OCI-LY7 (cell line): ENCODE measurements at places on chromosomes 3 and 15.

GRCh38 chr3:137081711-137082110 is 123.9 kb downstream of the IL20RB start:
- no peak for DNase-seq

DNA sequence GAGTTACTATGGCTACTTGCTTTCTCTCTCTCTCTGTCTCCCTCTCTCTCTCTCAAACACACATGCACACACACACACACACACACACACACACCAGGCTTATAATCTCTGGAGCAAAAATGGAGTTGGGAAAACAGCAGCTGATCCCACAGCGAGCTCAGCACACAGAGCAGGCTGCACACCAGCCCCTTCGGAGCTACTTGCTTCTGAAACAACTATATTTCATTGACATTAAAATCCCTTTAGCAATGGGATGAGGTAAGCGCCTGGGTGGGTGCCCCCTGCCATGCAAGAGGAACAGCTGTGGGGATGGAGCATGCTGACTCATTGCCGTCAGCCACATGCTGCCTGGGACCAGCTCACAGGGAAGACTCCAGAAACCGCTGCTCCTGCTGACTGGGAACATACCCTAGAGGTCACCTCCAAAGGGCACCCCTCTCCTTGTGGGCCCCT is 45.7 kb downstream of the B3GNT5 start:
- no peak for DNase-seq

DNA sequence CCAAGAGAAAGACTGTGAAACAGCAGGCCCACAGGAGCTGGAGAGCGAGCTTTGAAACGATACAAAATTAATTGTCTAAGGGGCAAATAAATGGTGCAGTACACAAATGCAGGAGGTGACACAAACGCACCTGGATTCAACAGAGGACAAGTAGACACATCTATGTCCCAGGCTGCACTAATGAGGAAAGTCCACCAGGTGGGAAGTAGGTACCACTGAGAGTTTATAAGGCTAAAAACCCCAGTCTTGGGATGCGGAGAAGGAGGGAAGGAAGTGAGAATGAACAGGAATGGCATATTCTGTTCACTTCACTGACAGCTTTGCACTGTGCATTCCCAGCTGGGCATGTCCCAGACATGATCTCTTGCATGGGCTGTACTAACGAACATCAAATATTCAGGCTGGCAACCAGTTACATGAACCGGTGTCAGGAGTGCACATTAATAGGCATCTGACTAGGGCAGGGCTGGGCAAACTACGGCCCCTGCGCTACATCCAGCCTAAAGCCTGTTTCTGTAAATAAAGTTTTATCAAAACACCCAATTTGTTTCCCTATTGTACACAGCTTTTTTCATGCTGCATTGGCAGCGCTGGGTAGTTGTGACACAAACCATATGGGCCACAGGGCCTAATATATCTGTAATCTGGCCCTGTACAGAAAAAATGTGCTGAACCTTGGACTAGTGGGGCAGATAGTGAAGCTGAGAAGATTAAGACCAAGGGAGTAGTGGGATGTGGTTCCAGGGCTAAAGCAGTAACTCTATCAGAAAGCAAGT is 107.0 kb downstream of the IGF2BP2 start:
- DNase-seq, result no peak

GRCh38 chr3:188581365-188581764 is 427.4 kb downstream of the LPP start:
- DNase-seq, result peak; percentile 17

DNA sequence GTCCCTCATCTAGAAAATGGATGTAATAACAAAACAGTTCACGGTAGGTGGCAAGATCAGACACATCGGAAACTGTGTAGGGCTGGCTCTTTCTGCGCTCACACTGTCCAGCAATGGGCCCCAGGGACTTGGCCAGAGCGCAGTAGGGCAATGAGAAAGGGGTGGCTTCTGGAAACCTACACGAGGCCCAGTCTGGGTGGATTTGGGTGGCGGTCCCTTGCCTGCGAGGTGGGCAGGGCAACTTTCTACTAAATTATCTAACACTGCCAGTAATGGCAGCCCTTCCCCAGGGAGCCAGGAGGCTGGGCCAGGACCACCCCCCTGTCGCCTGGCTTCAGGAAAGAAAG is 2.1 kb upstream of the TNK2 start:
- DNase-seq, result no peak

DNA sequence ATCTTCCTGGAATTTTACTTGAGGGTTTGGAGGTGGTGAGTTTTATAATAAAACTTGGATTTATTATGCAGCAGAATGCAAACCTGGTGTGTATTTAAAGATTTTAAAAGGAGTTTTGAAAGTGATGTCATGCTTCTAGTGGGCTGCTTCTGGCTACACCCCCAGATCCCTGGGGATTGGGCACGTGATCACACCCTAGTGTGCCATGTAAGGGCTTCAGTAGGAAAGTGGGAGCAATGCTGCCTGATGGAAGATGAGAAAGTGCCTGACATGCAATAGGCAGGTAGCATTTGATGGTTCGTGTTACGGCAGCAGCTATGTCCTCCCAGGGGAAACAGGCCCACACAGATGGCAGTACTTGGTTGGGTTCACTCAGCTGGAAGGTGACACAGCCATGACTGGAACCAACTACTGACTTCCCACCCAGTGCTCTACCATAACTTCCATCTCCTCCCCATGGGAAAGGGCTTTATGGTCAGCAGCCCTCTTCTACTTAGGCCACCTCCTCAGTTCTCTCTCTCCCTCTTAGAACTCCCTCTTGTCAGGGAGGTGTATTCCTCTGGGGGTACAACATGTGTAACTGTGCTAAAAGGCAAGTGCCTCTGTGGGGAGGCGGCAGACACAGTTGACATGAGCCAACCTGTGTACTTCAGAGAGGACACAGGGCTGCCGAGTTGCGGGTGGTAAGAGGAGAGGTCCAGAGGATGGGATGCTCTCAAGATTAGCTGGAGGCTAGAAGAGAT is 5.6 kb downstream of the ITPKA start:
- no peak for DNase-seq
